ENCODE measurements at places on chromosomes 7 and 10.

DNA sequence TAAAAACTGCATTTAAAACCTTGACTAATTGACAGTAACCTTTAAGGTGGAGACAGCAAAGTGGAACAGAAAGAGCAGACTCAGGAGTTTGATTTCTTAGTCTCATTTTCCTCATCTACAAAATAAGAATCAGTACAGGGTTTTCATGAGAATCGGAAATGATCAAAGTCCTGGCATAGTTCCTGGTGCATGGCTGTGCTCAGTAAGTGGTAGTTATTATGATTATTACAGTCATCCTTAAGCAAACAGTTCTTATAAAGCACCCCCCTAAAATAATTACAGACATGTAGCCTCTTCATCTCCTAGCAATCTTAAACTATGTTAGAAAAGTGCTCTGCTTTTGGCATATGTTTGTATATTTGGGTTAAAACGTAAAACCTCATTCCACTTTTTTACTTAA lies 18.0 kb downstream of the NEBL start:
- no peak for DNase-seq

DNA sequence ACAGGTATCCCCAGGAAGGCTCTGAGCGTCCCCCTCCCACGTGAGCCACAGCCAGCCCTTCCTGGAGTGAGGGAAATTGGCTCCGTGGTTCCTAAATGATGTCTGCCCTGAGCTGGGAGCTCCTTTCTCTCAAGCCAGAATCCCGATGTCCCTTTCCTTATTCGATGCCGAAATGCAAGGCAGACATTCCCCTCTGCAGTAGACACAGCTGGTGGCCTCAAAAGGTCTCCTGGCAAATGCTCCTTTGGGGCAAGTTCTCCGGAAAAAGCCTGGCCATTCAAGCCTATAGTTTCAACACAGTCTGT lies 98.9 kb downstream of the HIP1 start:
- no peak for DNase-seq

DNA sequence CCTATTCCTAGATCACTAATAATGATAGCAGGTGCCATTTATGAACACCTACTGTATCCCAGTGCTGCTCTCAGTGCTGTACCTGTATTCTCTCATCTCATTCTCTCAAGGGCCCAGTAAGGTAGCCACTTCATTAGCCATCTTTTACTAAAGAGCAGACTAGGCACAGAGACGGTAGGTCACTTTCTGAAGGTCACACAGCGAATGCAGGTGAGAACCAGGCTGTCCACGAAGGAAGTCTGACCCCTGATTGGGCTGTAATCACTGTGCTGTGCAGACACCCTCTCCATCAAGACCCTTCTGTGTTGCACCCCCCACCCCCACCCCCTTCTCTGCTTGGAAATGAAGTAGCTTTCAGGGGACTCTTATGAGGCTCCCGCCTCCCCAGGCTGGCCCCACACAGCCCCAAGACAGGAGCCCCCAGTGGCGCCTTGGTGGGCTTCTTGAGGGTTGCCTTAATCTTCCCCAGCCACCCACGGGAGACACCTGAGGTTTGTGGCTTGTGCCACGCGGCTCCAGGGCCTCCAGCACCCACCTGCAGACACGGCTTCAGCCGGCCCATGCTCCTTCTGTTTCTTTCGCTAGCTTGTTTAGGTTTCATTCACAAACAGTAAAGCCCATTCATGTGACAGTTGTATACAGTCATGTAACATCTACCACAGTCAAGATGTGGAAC lies 81.7 kb upstream of the FAM20C start:
- DNase-seq, result no peak

- DNase-seq, result no peak
Measured at GRCh38 chr10:72736176-72736827, 44.4 kb downstream of the MCU start.

DNA sequence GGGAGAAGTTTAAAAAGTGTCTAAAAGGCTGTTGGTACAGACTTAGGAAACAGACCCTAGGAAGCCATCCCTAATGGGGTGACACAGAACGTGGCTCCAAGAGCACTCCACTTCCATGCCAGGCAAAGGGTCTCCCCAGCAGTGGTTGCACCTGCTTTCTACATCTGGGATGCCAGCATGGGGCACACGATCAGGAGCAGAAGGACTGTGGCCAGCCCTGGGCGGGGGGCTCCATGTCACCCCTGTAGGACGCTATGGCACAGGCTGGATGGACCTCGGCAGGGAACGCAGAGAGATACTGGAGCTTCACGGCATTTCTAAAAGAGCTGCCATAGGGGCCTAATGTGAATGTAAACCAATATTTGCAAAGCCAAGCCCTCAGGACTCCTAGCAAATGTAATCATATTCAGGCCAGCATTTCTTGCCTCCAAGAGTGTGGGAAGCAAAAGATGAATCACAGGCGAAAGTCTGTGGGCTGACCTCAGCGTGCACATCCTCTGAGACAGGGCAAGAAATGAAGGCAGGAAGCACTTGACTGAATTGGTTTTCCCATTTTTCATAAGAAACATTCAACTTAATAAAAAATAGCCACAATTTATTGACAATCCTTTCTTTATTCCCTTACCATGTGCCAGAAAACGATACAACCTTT lies 93.9 kb downstream of the ATXN7L1 start:
- DNase-seq, result no peak

GRCh38 chr7:116317907-116318306 lies 107.6 kb downstream of the TES start:
- DNase-seq, result no peak

DNA sequence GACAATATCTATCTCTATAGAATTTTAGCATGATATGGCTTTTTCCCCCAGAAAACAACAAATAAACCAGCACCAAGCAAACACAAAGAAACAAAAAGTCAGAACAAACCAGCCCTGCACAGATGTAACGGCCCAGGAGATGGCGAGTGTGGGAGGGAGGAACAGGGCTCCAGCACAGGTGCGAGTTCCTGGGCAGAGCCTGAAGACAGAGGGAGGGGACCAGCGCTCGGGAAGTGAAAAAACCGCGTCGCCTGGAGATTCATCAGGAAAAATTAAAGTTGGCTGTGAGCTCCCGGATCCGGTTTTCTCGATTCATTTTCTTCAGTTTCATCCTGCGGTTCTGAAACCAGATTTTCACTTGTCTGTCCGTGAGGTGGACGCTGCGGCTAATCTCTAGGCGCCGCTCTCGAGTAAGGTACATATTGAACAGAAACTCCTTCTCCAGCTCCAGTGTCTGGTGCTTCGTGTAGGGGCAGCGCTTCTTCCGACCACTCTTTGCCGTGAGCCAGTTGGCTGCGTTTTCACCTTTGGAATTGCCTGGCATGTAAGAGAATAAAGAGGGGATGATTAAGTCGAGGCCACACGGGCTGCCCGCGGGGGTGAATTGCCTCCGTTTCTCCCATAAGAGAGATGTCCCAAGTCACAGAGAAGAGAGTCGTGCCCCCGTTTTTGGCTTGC lies 2.3 kb downstream of the HOXA10 start:
- no peak for DNase-seq

DNA sequence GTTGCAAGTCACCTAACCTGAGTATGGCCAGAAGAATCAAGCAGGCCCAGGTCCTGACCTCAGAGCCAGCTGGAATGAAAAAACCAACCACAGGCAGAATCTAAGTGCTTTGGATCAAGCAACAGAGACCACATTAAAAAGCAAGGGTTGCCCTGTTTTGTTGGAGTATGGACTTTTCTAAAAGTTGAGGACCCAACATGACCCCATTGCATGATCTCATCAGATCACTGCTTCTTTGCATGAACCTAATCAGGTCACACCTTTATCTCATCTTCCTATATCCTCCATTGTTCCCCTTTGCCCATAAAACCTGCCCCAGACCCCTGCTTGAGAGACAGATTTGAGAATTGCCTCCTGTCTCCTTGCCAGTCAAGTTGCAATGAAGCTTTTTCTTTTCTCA lies 11.6 kb upstream of the SNX10 start:
- no peak for DNase-seq

DNA sequence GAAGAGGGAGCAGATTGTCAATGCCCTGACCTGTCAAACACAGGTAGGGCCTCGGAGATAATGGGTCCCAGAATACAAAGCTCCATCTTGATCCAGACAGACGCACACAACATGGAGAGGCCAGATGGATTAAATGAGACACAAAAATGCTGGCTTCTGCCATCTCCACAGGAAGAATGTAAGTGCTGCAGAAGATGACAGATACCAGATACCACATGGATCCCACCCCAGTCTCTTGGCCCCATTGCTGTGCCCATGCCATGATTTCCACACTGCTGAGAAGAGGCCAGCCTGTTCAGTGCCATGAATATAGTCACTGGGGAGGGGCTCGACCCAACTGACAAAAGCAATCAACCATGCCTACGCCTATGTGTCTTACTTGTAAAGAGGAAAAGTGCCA lies 487.9 kb downstream of the PARD3 start:
- DNase-seq, result no peak

DNA sequence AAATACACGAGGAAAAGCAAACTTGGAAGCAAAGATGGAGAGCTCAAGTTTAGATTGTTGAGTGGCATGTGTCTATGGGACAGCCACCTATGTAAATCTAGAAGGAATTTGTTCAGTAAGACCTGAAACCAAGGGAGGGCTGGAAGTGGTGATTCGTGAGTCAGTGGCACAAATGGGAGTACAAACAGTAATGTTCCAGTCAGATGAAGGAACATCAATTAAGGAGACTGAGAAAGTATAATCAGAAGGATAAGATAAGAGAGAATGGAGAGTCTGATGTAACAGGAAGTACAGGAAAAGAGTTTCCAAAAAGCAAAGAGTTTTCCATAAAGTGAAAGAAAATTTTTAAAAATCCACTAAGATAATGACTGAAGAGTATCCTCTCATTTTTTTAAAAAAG lies 544.2 kb downstream of the KIF20B start:
- no peak for DNase-seq

- no peak for DNase-seq
Measured at GRCh38 chr10:28125701-28126100, 126.8 kb upstream of the ODAD2 start.

DNA sequence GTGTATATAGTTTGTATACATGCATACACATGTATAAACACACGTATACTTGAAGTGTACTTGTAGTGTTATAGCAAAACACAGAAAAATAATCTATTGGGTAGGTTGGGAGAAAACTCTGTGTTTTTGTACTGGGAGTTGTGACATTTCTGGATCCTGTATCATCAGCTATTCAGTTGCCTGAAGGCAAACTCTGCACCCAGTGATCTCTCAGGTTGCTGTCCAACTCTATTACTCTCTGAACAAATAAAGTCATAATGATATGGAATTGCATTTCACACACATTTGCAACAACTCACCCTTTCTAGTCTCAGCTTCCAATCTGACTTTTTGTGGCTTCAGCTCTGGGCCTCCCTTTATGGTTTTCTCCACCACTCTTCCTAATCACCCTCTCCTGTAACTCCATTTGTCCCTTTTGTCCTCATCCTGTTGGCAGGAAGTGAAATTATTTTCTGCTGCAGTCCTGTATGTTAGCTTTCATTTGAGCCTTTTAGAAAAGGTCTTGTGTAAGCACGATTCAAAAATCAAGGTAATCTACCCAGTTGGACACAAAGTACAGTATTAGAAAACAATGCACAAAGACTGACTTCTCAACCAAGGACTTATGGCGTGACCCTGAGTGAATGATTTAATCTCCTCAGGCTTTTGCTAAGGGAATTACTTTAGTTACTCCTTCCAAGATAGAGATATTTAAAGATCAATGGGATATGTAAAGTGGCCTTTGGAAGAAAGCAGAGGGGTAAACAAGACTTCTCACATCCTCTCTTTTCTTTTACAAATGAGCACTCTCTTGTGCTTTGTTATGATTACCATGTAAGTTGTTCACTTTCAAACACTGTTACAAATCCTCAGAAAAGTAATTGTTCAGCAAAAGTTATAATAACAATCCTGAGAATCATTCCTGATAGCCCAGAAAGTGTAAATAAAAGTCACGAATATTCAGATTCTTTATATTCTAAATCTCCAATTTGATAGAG lies 249.1 kb downstream of the KCND2 start:
- DNase-seq, result no peak

DNA sequence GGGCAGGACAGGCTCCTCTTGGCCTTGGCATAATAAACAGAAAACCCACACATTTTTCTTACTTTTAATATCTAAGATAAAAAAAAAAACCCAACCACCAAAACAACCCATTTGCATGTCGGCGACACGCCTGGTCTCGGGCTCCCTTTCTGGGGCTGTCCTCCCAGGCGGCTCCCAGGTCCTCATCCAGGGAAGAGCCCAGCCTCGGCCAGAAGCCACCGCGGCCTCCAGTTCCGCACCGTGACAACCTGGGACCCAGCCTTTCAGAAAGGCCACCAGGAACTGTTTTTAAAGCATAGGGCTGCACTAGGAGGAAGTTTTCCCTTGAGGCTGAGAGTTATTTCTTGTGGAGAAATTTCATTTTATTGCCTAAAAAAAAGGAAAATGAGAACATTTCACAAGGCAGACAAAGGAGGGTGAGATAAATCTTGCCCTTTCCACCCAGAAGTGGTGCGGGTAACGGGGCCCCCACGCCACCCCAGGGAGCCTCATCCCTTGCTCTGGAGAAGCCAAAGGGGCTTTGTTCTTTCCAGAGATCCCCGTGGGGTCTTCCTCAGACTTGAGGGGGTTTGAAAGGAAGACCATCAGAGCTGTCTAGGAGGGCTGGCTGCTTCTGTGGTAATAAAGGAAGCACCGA lies 39.2 kb upstream of the MKRN1 start:
- DNase-seq, result no peak

GRCh38 chr7:156475179-156475578 lies 165.4 kb upstream of the RNF32 start:
- no peak for DNase-seq

- no peak for DNase-seq
Measured at GRCh38 chr10:86446440-86446839, 75.2 kb downstream of the WAPL start.

DNA sequence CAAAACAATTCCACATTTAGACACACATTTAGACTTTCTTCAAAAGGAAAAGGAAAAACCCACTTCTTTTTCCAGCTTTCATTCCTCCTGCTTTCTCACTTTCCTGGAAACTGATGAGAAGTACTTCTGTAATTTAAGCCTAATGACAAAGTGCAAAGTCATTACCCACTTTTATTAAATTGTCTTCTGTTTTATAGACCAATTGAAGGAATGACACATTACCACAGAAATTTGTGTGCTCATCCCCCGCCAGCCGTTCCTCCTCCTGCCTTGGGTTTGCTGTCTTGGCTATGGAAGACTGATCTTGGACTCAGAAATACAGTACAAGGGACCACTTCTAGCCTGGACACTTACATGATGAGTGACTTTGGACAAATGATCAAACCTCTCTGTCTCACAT lies 717.8 kb downstream of the SORCS3 start:
- no peak for DNase-seq
